Activated gamma-delta T cell (primary cell): ENCODE measurements at places on chromosomes 1 and 21.

GRCh38 chr1:182677397-182678098 lies 6.8 kb downstream of the RGS8 start:
- no peak for DNase-seq

GRCh38 chr1:232226197-232226712 lies 403.7 kb downstream of the SIPA1L2 start:
- DNase-seq: no peak

- DNase-seq: no peak
These were observed 114.0 kb downstream of the PPP1R12B start for GRCh38 chr1:202462342-202463076.

DNA sequence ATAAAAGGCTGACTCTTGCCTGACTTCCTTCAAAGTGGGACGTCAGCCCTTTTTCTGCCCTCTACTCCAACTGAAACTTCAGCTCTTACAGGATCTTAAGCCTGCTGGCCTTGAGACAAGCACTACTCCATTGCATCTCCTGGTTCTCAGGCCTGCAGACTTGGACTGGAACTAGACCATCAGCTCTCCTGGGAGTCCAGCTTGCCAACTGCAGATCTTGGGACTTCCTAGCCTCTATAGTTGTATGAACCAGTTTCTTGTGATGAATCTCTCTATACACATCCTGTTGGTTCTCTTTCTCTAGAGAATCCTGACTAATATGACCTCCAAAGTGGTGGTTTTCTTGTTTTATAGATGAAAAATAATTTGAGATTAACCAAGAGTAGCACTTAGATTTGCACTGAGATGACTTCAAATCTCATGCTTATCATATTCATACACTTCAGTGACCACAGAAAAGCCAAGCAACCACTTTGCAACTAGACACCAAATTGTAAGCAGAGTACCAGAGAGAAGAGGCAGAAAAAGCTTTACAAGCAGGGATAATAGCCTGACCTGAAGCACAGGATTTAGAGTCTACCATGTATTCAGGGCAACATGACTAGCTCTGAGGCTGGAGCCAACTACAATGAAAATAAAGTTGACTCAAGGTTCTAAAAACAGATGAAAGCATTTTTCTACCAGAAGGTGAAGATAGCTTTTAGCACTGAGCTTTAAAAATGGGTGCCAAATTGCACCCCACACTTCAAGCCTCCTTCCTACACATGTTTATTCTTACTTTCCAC lies 661.3 kb upstream of the USP24 start:
- no peak for DNase-seq

- DNase-seq: no peak
These were observed 48.1 kb upstream of the WNT2B start for GRCh38 chr1:112460615-112461014.

- DNase-seq: no peak
These were observed 236.9 kb upstream of the VAMP3 start for GRCh38 chr1:7534061-7534825.

DNA sequence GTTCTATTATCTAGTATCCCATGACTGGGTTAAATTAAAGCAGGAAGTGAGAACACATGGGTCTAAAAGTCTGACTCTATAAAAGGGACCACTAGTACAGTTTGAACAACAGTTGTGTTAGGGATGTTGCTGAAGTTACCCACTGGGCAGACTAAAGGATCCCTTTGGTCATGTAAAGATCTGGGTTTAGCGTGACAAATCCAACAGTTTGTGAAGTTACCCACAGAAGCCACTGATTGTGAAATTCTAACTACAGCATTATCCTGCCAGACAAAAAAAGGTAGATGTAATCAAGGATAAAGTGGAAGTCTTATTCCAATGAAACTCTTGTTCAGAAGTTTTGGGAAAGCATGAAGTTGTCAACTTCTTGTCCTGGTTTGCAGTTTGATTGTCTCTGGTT lies 5.7 kb downstream of the QSOX1 start:
- no peak for DNase-seq
